HS-5 (cell line): ENCODE measurements at places on chromosomes 6 and 20.
A peak's percentile ranks its signal among the peaks of the same experiment; 100 is the strongest.

DNA sequence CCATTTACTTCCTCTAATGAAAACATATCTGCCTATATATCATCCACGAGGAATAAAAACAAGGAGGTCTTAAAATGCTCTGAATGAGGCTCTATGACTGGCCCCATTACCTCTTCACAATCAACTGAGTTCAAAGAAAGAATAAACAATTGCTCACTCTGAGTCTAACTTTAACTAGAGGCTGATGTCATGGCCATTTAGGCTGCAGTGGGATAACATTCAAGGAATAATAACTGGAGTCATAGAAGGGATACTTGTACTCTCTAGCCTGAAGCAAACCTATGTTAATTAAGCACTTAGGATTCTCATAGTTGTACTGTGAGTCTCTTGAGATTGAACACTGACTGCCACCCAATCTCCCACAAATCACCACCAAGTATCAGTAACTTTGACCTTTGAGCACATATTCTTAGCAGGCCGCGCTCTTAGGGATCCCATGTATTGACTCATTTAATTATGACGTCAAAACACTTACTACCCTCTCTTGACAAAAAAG lies 70.2 kb downstream of the PERP start:
- no peak for DNase-seq

GRCh38 chr6:2004888-2005287 lies 240.5 kb downstream of the GMDS start:
- DNase-seq, result no peak

GRCh38 chr20:38345643-38346042 lies 639 bp upstream of the LBP start:
- DNase-seq, result no peak

GRCh38 chr6:139996253-139996834 lies 621.9 kb upstream of the CITED2 start:
- no peak for DNase-seq

- DNase-seq, result no peak
These were observed 10.8 kb downstream of the HECA start for GRCh38 chr6:139145661-139146060.

DNA sequence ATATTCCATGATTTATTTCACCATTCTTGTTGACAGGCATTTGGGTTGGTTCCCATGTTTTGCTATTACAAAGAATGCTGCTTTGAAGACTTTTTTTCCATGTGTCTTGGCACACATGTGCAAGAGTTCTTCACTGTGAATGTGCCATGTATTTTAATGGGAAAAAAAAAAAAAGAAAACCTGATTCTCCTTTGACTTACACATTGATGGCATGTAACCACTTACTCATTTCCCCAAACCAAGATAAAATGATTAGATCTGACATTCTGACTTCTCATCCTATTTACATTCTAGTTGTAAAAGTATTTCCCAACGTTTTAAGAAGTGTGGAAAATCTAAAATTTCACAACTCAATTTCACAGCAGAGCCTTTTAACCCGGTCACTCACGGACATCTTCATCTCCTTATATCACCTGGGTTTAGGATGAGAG lies 4.4 kb downstream of the CAP2 start:
- DNase-seq, result no peak

- DNase-seq, result peak; percentile 14
These were observed 882.7 kb upstream of the FLRT3 start for GRCh38 chr20:15220009-15220656.

- peak; percentile 26 for DNase-seq
These were observed 21.1 kb upstream of the NOTCH4 start for GRCh38 chr6:32244946-32245398.

- no peak for DNase-seq
These were observed 35.7 kb downstream of the CITED2 start for GRCh38 chr6:139338795-139339194.

- peak; percentile 36 for DNase-seq
These were observed 354.3 kb downstream of the COL12A1 start for GRCh38 chr6:74851596-74851995.

DNA sequence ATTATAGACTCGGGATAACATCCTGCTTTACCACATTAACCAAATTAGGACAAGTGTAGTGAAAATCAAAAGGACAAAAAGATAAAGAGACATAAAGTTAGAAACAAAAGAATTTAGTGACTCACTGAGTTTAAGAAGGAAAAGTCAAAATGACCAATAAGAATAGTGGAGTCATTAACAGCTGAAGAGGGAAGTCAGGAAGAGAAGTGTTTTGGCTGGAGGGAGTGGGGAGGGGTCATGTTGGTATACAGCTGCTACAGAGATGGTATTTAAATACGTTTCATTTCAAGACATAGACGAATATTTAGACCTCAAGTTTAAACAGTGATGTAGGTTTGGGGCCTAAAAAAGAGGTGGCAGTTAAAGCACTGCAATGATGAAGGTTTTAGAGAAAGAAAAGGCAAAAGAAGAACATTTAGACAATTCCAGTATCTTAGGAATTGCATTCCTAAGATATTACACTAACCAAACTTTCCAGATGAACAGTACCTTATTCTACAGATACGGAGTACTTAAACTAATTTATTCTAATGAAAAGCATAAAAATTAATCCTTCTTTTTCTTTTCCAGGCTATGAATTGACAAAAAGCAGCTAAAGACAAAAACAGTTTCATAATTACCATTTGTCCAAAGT lies 10.6 kb downstream of the FKBP5 start:
- no peak for DNase-seq

GRCh38 chr20:36270744-36271638 lies 34.7 kb downstream of the AAR2 start:
- no peak for DNase-seq

DNA sequence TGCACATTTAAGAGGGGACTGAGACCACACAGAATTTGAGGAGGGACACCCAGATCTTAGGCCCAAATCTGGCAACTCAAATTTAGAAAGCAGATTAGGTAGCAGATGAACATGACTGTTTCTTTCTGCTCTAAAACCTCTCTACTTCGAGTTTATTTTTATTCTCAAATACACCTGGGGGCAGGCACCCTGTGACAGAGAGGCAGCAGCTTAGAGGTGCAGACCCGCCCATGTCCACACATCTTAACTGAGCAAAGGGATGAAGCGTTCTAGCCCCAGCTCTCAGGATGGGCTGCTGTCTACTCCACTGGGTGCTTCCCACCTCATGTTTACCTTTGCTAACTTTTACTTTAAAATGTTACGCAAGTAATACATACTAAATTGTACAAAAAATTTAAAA lies 125.0 kb downstream of the SLC23A2 start:
- no peak for DNase-seq

- no peak for DNase-seq
These were observed 205.7 kb downstream of the BTBD9 start for GRCh38 chr6:38434051-38434450.

GRCh38 chr6:96194675-96195074 lies 178.9 kb downstream of the FUT9 start:
- no peak for DNase-seq
